ENCODE measurements at places on chromosomes 3 and 15. TPM values are rescaled to one million over a fixed set of nuclear protein-coding genes. Genes with fewer than 3 reads are reported as not detected.

Gene ST3GAL6
- total RNA-seq = 10.7 TPM

Gene UNC13C
- 1.8 TPM for total RNA-seq

Gene PXYLP1
- total RNA-seq = 17.9 TPM

Gene ZCWPW2
- 2.7 TPM for total RNA-seq

Gene SLC24A5
- not detected for total RNA-seq

Gene CFAP100
- not detected for total RNA-seq

Gene C3orf49
- not detected for total RNA-seq

Gene B3GALNT1
- 31.0 TPM for total RNA-seq

Gene GPR62
- total RNA-seq = 0.23 TPM

Gene ERICH6
- total RNA-seq = not detected

Gene SLC25A20
- 10.1 TPM for total RNA-seq

Gene EIF4E3
- total RNA-seq = 38.2 TPM
